ENCODE measurements at places on chromosomes 12 and 14. TPM values are rescaled to one million over a fixed set of nuclear protein-coding genes. Genes with fewer than 3 reads are reported as not detected.

The SMOC1 gene
- 0.67 TPM for total RNA-seq

DNA sequence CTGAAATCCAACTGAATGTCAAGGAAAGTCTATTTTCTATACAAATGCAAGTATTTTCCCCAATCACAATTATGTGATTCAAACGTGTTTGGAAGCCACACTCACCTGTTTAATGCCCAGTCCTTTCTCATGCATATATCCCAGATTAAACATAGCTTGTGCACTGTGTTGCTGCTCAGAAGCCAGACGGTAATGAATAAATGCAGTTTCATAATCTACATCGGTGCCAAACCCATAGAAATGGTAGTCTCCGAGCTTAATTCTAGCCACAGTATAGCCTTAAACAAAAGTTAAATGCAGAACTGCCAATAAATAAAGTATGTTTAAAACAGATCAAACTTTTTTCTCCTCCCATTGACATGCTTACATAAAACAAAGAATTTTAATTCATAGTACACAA lies 49.5 kb downstream of the SEL1L start:
- no peak for DNase-seq

- DNase-seq, result no peak
Measured at GRCh38 chr12:53076461-53076860, 2.7 kb downstream of the SPRYD3 start.

GRCh38 chr12:50636505-50636904 lies 127.4 kb upstream of the ATF1 start:
- DNase-seq, result no peak

- no peak for DNase-seq
Measured at GRCh38 chr12:56658921-56659320, 13.1 kb upstream of the ATP5F1B start.

The SYCP3 gene
- 0.35 TPM for total RNA-seq

DNA sequence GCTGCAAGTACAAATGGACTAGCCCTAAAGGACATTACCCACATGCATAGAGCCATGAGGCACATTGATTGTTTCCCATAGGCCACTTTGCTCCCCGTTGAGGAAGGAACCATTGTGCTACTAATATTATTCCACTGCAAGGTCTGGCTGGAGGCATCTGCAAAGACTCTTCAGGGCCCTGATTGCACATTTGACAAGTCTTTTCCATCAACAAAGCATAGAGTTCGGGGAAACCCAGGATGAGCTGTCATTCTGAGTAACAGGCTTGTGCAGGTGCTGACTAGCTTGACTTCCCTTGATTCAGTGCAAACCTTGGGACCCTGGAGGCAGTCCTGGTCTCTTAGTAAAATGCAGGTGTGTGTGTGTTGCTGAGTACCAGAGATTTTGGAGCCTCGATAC lies 73.8 kb downstream of the SUSD6 start:
- no peak for DNase-seq

The ZC2HC1C gene
- total RNA-seq, result 4.6 TPM
